Stimulated activated CD8-positive, alpha-beta memory T cell treated with anti-CD3 and anti-CD28 coated beads, Interleukin-4, amount 100 ng/mL, for 1 hour (primary cell): ENCODE measurements at places on chromosomes 16 and 17.

- DNase-seq: no peak
Measured at GRCh38 chr17:58207451-58207850, 11.6 kb downstream of the MKS1 start.

- DNase-seq: no peak
Measured at GRCh38 chr17:6160911-6161855, 91.0 kb downstream of the WSCD1 start.

GRCh38 chr16:88983165-88983564, 6.2 kb upstream of the CBFA2T3 start:
- DNase-seq: no peak

DNA sequence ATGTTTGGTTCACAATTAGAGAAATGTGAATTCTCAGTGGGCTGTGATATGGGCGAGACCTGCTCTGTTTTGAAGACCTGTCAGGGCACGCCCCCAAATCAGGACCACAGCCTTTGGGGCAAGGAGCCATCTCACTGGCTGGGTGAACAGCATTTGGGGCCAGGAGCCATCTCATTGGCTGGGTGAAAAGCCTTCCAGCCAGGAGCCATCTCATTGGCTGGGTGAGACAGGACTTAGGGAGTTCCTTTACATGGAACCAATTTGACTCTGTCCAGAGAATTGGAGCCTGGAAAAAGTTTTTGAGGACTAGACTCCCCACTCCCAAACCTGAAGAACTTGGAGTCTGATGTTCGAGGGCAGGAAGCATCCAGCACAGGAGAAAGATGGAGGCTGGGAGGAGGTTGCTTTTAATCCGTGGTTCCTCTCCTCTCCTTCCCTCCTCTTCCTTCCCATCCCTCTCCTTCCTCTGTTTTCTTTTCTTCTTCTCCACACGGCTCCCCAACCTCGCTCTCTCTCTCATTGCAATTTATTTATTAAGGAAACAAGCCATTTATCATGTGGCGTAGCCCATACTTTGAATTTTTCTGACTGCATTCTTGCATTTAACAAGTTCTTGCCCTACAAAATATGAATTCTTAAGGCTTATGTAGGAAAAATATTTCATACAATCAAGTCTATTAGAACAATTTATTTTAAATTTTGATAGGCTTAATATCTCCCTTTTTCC, 19.7 kb downstream of the FOXL1 start:
- no peak for DNase-seq

- DNase-seq: no peak
Measured at GRCh38 chr17:37789771-37790541, 45.1 kb upstream of the HNF1B start.

- DNase-seq: no peak
Measured at GRCh38 chr16:77143364-77143763, 47.6 kb upstream of the MON1B start.

DNA sequence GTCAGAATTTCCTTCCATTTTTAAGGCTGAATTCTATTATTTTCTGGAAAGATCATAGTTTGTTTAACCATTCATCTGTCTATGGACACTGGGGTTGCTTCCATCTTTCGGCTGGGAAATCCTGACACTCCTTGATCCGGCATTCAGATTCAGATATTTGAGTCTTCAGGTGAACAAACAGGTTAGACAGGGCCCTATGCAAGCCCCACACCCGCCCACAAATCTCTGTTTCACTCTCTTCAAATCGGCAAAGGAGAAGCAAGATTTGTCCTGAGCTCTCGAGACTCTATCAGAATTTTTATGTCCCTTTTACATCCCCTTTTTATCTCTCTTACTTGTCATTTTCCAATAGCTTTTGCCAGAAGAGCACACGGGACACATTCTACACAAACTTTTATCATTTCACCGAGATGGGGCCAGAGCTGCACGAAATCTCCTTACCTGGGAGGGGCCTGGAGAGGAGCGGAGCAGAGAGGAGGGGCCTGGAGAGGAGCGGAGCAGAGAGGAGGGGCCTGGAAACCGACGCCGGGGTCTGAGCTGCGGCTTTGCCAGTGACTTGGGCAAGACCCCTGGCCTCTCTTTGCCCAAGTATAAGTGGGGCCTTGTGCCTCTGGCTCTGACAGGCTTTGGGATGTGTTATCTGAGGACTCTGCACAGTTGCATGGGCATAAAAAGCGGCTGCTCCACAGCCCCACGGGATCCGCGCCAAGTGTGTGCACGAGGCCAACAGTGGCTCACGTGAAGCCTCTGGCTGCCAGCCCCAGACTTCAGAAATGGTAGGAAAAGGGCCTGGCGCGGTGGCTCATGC, 54.3 kb upstream of the RBFOX3 start:
- no peak for DNase-seq

GRCh38 chr16:57825298-57826044, 23.2 kb upstream of the KIFC3 start:
- DNase-seq: no peak

DNA sequence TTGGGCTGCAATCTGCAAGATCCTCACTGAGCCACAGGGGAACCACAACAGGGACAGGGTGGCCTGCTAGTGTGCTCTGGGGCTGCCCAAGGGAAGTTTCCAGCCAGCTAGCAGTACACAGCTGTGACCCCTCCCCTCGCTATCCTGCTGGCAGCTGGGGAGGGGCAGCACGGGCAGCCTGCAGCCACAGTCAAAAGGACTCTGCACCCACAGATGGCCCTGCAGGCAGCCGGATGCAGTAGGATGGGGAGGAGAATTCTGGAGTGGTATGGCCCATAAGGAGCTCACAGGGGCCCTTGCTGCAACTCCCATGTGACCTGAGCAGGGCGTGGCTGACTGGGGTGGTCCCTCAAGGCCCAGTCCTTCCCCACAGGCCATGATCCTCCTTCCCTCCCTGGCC, 74.3 kb downstream of the PLD6 start:
- no peak for DNase-seq

GRCh38 chr17:74928786-74929185, 4.7 kb downstream of the OTOP2 start:
- no peak for DNase-seq

GRCh38 chr16:15575293-15576049, 67.5 kb downstream of the MARF1 start:
- no peak for DNase-seq

DNA sequence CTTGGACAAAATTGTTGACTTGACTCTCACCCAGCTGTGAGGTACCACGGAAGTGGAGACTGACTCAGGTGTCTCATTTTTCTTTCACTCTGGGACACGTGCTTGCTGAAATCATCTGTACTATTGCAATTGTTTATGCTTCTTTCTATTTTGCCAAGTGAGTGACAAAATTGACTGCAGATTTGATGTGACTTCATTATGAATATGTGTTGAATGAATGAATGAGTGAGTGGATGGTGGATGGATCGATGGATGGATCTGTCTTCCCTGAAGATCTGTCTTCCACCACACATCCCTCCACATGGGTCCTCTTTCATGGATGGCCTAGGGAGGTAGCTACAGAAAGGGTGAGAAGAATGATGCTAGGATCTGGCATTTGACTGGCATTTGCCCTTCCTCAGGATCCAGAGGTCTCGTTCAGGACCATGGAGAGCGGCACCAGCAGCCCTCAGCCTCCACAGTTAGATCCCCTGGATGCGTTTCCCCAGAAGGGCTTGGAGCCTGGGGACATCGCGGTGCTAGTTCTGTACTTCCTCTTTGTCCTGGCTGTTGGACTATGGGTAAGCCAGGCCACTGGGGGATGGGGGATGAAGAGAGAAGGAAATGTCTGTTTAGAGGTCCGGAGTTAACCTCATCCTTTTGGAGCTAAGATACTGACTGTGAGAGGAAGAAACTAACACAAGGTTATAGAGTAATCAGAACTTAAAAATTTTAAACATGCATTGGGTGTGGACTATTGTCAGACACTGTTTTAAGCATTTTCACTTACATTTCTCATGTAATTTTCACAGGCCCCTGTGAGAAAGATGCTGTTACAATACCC, 12.7 kb downstream of the SLC5A11 start:
- DNase-seq: no peak

GRCh38 chr17:39139161-39139511, 12.3 kb downstream of the PLXDC1 start:
- no peak for DNase-seq

- DNase-seq: no peak
Measured at GRCh38 chr16:1757714-1758461, 13.5 kb downstream of the NME3 start.

GRCh38 chr16:84193480-84193879, 2.5 kb downstream of the ADAD2 start:
- DNase-seq: no peak
